Esophagus mucosa (tissue), 1 donor: ENCODE measurements at places on chromosomes 2 and 18. TPM values are rescaled to one million over a fixed set of nuclear protein-coding genes. Genes with fewer than 3 reads are reported as not detected.

DNA sequence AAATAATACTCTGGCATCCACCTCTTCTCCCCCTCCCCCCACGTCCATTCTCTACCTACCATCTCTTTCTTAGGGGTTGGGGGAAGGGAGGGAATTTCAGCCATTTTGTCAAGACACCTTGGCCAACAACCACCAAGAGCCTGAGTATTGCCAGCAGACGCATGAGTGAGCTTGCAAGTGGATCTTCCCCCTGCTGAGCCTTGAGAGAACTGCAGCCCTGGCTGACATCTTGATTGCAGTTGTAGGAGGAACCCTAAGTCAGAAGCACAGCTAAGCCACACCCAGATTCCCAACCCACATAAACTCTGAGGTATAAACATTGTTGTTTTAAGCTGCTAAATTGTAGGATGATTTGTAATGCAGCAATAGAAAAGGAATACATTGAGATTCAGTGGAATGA is 165.6 kb downstream of the TMEFF2 start:
- ATAC-seq: no peak

Gene TOGARAM2
- 0.16 TPM for total RNA-seq

GRCh38 chr2:46490521-46491141 is 11.3 kb downstream of the TMEM247 start:
- no peak for ATAC-seq

- ATAC-seq: peak; percentile 93
Measured at GRCh38 chr2:88188748-88189147, 18.6 kb downstream of the THNSL2 start.

Gene CHN1
- total RNA-seq: 1.8 TPM
